ENCODE measurements at places on chromosomes 12 and 14.

DNA sequence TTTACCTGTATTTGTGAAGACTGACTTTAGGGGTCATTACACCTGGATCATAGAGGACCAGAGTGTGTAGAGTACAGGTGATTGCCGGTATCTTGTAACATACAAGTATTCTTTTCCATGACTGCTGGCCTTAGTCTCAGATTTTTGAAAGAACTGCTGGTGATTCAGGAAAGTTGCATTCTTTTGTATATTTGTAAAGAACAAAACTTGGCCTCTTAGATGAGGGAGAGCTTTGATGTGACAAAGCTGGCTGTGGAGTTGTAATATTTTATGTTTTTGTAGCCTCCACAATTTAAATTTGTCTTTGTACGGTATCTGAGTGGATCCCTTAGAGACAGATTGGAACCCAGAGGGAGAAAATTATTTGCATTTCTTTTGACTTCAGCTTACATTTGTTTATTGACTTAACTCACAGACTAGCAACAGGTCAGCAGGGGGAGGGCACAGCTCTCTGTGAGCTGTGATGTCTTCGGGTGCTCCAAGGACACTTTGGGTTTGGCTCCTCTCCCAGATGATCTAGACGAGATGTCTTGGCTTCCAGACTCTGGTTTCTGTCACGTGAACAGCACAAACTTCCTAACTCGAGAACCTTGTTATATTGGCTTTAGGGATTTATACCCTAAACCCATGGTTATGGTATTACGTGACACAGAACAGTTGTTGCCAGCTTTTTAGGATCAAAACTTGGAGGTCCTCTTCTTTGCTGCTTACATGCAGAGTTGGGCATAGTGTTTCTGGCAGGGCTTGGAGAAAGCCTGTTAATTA, 65.9 kb downstream of the DAAM1 start:
- no peak for DNase-seq

DNA sequence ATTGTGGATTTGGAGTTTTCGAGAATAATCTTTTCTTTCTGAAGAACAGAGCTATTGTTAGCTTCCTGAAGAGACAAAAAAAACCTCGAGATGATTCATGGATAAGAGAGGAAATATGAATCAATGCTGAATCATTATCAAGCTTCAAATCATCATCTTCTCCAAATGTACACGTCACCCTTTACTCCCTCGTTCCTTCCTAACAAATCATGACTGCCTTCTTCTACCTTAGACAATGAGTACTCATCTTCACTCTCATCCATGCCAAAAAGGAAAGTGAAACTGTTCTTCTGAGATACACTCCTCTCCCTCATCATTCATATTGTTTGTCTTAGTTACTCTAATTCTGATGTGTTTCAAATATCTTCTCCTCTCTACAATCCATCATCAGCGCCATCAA, 1115.8 kb upstream of the ATXN7L3B start:
- DNase-seq = no peak

GRCh38 chr12:87952223-87952622, 77.0 kb downstream of the C12orf50 start:
- DNase-seq = no peak

DNA sequence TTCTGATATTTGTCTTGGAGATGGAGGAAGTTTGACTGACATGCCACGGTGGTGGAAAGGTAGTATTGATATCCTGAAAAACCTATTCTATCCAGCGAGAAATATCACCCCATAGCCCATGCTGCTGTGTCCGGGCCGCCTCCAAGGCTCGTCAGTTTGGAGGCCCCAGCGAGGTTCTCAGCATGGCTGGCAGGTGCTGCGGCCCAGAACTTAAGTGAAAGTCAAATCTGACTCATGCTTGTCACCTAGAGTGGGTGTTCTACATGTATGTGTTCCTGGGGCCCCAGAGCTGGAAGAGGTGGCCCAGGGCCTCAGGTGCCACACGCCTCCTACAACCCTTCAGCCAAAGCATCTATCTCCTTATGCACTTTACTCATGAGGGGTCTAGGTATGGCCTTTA, 92.9 kb downstream of the GCH1 start:
- no peak for DNase-seq

DNA sequence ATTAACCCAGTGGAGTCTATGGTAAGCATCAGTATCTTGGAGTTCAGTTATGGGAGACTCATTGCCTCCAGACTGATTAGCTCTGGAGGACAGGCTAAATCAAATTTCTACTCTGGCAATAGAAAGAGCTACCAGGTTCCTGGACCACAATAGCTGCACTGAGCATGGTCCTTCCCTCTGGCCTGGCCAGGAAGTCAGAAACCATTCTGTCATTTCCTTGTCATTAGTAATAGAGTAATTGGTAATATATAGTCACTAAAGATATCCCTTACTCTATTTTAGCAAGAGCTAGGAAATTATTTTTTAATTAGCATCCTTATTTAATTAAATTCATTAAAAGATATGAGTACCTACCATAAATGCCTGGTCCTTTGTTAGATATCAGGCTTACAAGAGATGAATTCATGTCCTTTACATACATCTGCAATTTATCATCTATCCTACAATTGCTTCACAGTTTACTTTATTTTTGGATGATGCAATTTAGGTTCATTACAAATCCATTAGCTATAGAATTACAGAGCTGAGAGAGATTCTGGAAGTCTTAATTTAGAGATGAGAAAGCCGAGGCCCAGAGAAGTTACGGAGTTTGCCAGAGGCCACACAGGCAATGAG, 23.7 kb upstream of the TDRD9 start:
- DNase-seq = no peak

DNA sequence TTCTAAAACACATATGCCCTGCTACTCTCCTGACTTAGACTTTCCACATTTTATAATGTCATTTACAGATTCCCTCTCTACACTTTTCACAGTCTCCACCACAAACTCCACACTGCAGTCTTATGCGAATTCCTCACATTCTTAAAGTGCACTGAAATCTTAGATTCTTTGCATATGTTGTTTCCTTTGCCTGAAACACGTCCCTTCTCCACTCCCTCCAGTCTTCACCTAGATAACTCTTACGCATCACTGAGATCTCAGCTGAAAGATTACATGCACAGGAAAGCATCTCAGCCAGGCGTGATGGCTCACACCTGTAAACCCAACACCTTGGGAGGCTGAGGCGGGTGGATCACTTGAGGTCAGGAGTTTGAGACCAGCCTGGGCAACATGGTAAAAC, 3.8 kb upstream of the ARHGAP9 start:
- DNase-seq = no peak

DNA sequence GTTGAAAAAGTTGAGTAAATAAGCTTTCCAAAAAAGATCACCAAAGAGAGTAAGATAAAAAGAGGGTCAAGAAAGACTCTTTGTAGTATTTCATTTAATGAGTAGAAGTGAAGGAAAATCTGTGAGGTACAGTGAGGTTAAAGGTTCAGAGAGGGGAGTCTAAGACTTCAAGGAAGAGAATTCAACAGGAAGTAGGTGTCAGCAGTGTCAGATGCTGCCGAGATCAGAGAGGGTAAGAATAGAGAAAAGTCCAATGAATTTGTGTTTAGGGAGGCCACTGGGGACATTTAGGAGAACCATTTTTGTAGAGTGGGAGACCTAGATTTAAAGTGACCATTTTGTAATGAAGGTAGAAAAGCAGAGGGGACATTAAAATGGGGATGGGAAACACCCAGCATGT, 71.6 kb upstream of the KRAS start:
- DNase-seq = no peak

- DNase-seq = no peak
Observed at GRCh38 chr14:36981832-36982529, 190.4 kb downstream of the SLC25A21 start.

DNA sequence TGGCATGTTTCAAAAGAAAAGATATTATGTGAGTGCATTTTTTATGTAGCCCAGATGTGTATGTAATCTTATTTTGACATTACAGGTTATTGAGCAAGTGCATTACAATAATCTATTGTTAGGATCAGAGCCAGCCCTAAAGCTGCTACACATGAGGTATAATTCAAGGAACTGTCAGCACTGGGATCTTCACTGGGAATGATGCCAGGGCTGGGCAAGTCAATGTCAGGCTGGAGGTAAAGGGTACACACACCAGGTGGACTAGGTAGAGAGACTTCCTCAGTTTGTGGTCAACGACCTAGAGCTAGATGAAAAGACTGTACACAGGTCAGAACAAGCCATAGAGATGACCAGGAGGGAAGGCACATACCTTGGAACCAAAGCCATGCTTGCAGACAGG, 15.4 kb downstream of the TRIM9 start:
- DNase-seq = no peak

Measured in nephron progenitor cell (in vitro differentiated cells).